ENCODE measurements at places on chromosomes 16 and 17.

DNA sequence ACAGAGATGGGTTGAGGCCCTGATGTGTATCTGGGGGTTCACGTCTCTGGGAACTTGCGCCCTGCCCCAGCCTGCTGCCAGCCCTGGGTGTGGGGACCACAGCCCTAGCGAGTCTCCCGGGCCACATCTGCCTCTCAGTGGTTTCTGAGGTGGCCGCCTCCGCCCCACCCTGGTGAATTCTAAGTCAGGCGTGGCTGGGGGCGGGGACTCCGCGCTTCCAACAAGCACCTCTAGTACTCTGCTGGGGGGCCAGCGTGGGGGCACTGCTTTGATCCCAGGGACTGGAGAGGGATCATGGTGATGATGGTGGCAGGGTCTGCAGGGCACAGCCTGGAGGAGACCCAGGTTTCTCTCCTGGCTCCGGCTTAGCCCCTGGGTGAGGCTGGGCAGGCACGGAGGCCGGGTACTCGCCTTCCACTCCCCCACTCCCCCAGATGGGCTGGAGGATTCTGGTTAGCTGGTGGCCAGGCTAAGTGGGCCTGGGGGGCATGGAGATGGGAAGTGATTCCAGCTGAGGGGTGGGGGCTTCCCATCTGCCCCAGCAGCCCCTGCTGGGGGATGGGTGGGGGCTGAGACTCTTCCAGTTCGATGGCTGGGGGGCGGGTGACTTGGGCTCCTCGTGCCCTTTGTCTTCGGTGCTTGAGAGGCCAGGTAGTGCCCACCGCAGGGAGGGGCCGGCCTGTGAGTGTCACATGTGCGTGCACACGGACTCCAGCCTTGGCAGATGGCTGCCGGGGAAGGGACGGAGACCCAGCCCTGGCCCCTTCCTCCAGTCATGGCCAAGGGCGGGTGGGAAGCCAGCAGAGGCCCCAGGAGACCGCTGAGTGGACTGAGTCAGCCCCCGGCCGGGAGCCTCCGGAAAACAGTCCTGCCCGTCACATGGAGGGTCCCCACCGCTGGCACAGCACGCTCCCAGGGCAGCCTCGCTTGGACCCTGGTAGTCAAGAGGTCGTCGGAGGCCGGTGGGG, 3.9 kb downstream of the GLIS2 start:
- no peak for DNase-seq

DNA sequence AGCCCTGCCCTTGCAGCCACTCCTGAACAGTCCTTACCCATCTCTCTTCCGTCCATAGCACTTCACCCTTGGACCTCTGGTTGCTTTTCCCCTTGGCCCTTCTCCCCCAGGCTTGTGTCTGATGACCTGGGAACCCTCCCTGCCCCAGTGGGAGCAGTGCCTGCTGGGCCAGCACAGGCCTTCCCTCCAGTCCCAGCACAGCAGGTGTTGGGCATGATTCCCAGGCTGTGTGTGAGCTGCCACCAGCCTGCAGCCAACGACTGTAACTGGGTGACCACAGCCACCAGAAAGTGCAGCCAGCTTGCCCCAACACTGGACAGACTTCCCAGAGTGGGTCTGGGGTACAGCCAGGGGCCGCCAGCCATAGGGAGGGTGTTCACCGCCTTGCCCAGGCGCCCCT, 30.0 kb downstream of the CRAMP1 start:
- no peak for DNase-seq

- DNase-seq: peak; percentile 62
Measured at GRCh38 chr16:29816694-29817441, 916 bp downstream of the PAGR1 start.

GRCh38 chr16:81374550-81374949, 59.8 kb downstream of the GAN start:
- no peak for DNase-seq

- peak; percentile 15 for DNase-seq
Measured at GRCh38 chr16:27515874-27516353, 33.8 kb downstream of the GTF3C1 start.

- no peak for DNase-seq
Measured at GRCh38 chr17:5893741-5894140, 176.4 kb upstream of the WSCD1 start.

- no peak for DNase-seq
Measured at GRCh38 chr17:13292291-13292690, 274.5 kb upstream of the ELAC2 start.

GRCh38 chr17:76735586-76736348, 1.4 kb downstream of the SRSF2 start:
- no peak for DNase-seq

DNA sequence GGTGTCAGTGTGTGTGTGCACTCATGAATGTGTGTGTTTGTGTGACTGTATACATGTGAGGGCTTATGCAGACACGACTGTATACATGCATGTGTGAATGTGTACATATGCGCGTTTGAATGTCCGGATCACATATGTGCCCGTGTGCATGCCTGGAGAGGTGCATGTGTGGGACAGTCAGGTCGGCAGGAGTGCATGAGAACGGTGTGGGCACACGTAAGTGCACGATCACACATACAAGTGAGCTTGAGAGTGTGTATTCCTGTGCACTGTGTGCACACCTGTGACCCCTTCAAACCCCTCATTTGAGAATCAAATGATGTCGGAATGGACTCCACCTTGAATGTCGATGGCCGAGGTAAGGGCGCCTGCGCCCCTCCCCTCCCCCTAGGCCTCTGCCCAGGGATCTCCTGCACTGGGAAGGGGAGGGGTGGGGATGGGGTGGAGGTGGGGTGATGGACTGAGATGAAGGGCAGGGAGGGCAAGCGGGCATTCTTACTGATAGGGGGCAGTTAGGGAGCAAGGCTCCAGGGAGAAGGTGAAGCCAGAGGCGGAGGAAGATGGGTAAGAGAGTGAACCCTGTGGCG, 601 bp upstream of the NGFR start:
- DNase-seq: no peak

- no peak for DNase-seq
Measured at GRCh38 chr17:59874376-59874775, 18.4 kb downstream of the TUBD1 start.

DNA sequence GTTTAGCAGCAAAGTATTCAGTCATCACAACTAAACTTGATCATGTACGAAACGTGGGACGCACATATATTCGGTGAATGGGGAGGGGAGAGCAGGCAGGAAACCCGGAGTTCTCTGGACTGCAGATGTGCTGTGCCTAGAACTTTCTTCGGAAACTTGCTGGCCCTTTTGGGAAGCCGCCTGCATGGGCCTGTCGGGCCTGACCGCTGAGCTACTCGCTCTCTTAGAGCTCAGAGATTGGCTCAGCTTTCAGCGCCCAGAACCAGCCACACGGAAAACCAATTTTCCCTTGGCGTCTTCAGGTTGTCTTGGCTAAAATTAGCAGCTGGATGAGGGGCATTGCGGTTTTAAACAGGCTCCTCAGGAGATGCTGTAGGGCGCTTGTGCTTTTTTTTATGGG, 38.1 kb downstream of the ZDHHC7 start:
- DNase-seq: no peak

GRCh38 chr17:78364436-78365281, 4.8 kb upstream of the SOCS3 start:
- peak; percentile 76 for DNase-seq

- no peak for DNase-seq
Measured at GRCh38 chr16:29139261-29139802, 154.5 kb downstream of the LAT start.

GRCh38 chr16:3088925-3089716, 10.0 kb downstream of the ZSCAN10 start:
- DNase-seq: no peak

GRCh38 chr17:50605429-50605828, 29.3 kb upstream of the ABCC3 start:
- no peak for DNase-seq

DNA sequence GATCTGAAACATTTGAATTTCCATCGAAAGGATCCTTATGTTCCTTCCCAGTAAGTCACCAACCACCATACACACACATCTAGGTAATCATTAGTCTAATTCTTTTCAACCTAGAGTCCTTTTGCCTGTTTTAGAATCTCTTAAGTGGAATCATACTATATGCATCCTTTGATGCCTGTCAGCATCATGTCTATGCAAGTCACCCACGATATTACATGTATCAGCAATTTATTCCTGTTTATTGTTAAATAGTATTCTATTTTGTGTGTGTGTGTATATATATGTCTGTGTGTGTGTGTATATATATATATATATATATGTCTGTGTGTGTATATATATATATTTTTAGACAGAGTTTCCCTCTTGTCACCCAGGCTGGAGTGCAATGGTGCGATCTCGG, 78.9 kb upstream of the RPH3AL start:
- DNase-seq: no peak
